ENCODE measurements at places on chromosomes 1 and 21.

DNA sequence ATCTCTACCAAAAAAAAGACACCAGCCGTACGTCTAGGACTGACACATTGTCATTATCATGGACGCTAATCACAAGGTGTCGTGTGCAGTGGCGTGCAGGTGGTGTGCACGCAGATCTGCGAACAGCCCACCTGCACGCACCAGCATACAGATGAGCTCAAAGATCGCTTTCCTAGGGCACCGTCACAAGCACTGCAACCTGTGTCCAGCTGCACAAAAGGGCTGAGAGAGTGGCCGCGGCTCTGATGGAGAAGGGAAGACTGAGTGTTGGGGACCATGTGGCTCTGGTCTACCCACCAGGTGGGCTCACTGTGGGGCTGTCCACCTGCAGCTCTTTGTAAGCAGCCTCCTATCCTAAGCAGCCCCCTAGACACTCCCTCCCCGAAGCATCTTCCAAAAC, 50.9 kb downstream of the S100B start:
- DNase-seq, result no peak

DNA sequence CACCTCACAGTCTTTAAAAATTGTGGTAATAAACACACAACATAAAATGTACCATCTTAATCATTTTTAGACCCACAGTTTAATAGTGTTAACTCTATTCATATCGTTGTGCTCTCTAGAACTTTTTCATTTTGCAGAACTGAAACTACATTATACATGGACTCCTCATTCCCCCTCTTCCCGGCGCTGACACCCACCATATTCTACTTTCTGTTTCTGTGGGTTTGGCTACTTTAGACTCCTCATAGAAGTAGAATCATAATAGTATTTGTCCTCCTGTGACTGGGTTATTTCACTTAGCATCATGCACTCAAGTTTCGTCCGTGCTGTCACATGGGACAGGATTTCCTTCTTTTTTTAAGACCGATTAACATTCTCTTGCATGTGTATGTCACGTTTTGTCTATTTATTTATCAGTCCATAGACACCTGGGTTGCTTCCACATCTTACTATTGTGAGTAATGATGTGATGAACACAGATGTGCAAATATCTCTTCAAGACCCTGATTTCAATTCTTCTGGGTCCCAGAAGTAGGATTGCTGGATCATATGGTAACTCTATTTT, 62.9 kb upstream of the TMPRSS2 start:
- no peak for DNase-seq

DNA sequence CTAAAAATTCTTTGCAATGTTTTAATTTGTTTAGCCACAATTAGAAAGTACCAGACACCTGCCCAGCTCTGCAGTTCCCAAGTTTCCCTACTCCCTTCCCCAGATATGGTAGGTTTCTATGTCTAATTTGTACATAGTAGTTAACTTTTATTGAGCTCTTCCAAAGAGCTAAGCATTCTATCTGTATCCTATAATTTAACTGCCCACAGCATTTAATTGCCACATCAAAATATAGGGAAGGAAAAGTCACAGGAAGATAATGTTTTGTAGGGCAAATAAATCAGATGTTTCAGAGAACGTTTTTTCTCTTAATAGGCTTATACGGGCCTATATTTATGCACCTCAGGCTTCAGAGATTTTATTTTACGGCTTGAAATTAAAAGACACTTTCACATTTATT, 15.7 kb upstream of the FMO3 start:
- no peak for DNase-seq

DNA sequence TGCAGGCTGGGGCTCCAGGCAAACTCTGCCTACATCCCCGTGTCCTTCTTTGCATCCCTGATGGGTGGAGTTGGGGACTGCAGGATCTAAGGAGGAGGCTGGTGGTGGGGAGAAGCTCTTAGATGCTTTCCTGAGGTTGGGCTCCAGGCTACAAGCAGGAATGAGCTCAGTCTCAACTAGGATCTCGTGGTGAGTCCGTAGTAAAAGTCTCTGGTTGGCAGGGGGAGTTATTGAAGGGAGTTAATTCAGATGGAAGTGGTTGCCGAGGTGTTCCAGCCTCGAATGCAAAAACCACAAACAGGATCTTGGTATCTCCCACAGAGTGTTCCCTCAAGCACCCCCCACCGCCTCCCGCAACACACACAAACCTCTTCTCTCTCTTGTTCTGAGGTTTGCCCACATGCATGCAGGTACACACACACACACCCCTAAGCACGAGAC, 35.0 kb downstream of the TMCC2 start:
- no peak for DNase-seq

- DNase-seq, result no peak
Observed at GRCh38 chr1:57483954-57484353, 60.1 kb upstream of the DAB1 start.

DNA sequence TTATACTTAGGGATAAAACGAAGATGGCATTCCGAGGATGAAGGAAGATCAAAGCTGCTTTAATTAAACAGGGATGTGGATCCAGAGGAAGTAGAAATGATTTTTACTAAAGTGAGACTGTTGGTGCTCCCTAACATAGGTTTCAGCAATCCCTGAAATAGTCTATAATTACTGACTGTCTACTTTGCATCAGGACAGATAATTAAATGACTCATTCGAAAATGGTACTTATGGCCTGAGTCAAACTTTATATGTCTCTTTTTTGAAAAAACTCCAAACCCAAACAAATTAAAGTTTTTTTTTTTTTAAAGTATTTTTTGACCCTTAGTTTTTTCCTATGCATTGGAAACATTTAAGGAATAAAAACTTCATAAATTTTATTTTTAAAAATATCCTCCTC, 90.3 kb downstream of the LYST start:
- DNase-seq, result no peak

GRCh38 chr1:174799136-174799479, 200.6 kb upstream of the CACYBP start:
- no peak for DNase-seq
